Stimulated activated CD4-positive, alpha-beta T cell treated with anti-CD3 and anti-CD28 coated beads, Interleukin-1b, Interleukin-23, amount 100 ng/mL, for 1 hour (primary cell): ENCODE measurements at places on chromosomes 4 and X.

GRCh38 chr4:99165978-99166377, 21.9 kb upstream of the ADH4 start:
- no peak for DNase-seq

- DNase-seq, result no peak
These were observed 36.9 kb downstream of the RP2 start for GRCh38 chrX:46873746-46874145.

DNA sequence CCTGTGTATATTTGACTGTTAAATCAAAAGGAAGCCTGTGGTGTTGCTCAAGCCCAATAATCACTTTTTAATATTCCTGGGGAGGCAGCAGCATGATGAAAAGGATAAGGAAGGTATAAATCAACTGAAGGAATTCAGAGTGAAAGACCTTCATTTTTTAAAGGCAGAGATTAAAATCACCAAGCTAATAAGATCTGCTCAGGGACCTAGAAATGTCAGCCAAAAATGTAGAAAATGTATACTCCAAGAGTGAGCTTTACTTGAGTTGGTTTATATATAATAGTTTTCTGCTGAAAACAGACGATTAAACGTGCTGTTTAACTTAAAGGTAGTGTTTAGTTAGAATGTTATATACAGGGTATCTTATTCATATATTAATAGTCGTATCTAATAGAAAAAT, 549.3 kb downstream of the IQCM start:
- DNase-seq, result no peak

DNA sequence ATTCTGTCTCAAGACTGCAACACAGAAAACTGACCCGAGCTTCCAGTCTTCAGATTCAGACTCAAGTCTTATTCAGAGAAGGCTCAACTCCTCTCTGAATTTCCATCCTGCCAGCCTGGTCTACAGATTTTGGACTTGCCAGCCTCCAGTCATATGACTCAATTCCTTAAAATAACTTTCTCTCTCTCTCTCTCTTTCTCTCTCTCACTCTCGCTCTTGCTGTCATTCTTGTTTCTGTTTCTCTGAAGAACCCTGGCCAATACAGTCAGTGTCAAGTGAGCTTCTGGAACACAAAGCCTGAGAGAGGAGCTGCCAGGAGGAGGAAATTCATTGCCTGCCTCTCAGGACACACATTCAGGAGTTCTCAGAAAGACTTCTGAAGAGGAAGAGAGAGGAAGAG, 154.9 kb downstream of the PARM1 start:
- DNase-seq, result no peak

GRCh38 chr4:7590189-7590588, 155.5 kb upstream of the PSAPL1 start:
- no peak for DNase-seq

DNA sequence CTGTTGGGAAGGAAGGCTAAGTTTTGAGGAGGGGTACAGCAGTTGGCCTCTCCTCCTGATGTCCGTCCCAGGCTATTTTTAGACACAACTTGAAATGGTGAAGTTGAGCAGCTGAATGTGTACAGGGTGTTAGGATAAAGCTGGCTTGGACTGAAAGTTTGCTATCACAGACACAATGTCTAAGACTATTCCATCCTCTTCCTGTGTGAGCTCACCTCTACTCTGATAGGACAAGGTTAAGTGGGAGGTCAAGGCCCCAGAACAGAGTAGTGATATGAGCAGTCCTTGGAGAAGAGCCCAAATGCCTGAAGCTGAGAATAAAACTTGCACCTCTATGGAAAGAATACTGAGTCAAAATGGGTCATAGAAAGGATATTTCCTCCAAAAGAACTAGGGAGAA, 4.1 kb downstream of the ATP1B4 start:
- no peak for DNase-seq

DNA sequence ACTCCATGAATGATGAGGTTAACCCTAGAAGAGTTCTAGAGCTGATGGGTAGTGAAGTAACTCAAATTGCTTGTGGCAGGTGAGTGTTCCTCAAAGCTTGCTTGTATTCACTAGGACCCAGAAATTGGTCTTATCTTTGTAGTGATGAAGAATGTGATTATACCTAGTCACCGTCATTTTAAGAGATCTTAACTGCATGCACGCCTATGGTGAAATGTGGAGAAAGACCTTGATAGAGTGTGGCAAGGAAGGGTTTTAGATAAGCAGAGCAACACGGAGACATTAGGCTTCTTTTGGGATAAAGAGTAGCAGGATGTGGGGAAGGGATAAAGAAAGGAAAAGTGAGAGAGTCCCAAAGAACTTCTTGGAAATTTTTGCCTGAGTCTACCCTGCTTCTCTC, 42.4 kb downstream of the NAP1L5 start:
- no peak for DNase-seq

- no peak for DNase-seq
These were observed 722 bp upstream of the PNCK start for GRCh38 chrX:153674219-153674851.

GRCh38 chr4:121070274-121070673, 2.1 kb downstream of the NDNF start:
- DNase-seq, result no peak

- no peak for DNase-seq
These were observed 10.3 kb downstream of the EGFL6 start for GRCh38 chrX:13579661-13580060.

GRCh38 chr4:43275779-43276178, 383.3 kb downstream of the GRXCR1 start:
- DNase-seq, result no peak

DNA sequence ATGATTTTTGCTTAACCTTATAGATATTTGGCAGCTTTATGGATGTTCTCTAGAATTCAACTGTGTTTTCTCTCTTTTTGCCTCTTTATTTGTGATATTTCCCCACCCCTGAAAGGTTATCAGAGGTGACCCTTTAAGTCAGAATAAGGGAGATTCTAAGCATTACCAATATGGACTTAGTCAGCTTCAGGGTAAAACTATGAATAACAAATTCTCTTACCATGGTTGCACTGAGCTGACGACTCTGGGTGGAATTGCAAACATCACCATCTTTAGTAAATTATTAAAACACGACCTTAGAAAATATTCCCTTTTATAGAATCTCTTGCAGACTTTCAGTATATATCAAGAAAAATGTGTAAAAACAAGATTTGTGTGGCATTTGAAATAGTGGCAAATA, 21.6 kb downstream of the TRPC3 start:
- DNase-seq, result no peak

DNA sequence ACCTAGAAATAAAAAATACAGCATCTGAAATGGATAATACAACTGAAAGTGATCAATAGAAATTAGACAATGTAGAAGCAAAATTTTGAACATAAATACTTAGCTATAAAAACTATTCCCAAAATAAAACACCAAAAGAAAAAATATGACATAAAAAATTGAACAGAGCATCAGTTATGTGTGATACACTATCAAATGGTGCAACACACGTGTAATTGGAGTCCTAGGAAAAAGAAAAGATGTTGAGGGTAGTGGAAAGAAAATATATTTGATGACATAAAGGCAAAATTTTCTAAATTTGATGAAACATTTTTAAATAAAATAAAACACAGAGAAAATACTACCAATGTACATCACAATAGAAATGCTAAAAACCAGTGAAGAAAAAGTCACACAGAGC, 63.1 kb downstream of the NPY2R start:
- DNase-seq, result no peak

- DNase-seq, result no peak
These were observed 1.2 kb upstream of the PDS5A start for GRCh38 chr4:39978904-39979303.

DNA sequence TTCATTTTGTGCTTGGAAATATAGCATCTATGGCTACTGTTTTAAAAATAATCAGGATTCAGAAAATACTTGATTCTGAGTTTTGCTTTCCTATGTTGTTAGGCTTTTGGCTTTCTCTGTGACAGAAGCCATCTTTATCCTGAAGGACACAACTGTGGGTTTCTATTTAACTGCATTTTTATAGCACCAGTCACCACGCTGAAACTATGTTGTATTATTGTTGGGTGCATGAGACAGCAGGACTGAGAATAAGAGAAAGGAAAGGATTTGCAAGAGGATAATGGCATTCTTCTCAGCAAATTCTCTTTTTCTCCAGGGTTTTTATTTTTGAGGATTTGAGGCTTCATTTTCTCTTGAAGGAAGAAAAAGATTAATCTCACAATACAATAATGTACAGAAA, 10.1 kb upstream of the NEUROG2 start:
- no peak for DNase-seq

GRCh38 chr4:125334926-125335325, 20.2 kb downstream of the FAT4 start:
- no peak for DNase-seq

GRCh38 chrX:119648421-119648775, 42.2 kb upstream of the NKRF start:
- DNase-seq, result no peak
